ENCODE measurements at places on chromosomes 3 and 15. TPM values are rescaled to one million over a fixed set of nuclear protein-coding genes. Genes with fewer than 3 reads are reported as not detected.

DNA sequence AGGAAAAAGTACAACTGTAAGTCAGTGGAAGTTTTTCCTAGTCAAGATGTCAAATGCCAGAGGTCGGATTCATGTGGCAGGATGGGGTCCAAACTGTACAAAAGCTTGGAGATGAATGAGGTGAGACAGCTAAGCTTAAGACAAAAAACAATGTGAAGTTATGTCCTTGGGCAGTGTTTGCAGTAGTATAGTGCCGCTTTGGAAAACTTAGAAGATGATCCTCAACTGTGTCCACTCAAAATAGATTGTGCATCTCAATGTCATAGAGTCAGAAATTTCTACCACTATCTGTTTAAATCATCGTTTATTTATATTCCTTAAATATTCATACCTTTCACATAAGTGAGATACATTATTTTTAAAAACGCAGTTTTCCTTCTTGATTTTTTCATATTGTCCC lies 77.3 kb downstream of the MBNL1 start:
- DNase-seq: no peak

- DNase-seq: no peak
Measured at GRCh38 chr3:51585871-51586270, 47.4 kb downstream of the RAD54L2 start.

GRCh38 chr3:194779729-194780224 lies 94.1 kb downstream of the FAM43A start:
- DNase-seq: no peak

The RCN2 gene
- 137 TPM for total RNA-seq

DNA sequence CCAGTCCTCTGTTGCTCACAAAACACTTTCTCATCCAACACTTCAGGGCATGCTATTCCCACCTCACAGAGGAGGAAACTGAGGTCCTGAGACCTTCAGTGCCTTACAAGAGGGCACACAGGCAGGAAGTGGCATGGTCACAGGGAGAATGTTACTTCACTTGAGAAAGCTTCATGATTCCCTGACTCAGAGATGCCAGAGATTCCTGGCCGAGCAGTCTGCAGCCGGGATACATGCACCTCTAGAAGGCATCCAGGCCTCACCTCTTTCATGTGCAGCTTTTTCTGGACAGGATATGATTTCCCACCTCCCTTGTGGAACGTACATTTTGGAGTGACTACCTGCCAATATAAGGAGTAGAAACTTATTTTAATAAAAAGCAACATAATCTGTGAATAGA lies 2.8 kb upstream of the SST start:
- DNase-seq: no peak

The GPX1 gene
- 239 TPM for total RNA-seq

The VPS39 gene
- total RNA-seq: 94.4 TPM

DNA sequence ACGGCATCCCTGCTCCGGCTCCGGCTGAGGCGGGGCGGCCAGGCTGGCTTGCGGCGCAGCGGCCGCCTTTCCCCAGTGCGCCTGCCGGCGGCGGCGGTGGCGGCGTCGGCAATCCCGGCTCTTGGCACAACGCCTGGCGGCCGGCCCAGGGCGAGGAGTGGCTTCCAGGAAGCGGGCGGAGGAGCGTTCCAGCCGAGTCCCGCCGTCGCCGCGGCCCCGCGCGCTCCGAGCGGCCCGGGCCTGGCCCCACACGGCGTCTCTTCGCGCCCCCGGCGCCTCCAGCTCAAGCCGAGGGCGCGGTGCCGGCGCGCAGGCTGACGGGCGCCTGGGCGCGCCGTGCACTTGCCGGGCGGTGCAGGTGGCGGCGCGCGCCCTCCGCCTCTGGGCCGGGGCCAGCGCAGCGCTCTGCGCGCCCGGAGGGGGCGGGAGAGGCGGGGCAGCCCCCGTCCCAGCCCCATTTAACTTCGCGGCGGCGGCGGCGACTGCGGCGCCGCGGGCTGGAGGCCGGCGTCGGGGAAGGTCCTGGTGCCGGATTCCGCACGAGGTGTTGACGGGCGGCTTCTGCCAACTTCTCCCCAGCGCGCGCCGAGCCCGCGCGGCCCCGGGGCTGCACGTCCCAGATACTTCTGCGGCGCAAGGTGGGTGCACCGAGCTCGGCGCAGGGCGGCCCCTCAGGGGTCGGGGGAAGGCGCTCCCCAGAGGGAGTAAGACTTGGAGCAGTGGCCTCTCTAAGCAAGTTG lies at the start of gene ADAMTSL3:
ADAMTSL3 (plus strand) TSS at position 485 of the 740 bp plus-strand sequence. CDS start 1,639 bp downstream, outside the sequence.
- peak; percentile 67 for DNase-seq
